Activated gamma-delta T cell treated with anti-CD3 and anti-CD28 coated beads, Interleukin-2, amount 50 U/mL, for 16 hours (primary cell): ENCODE measurements at places on chromosomes 16 and 17.

DNA sequence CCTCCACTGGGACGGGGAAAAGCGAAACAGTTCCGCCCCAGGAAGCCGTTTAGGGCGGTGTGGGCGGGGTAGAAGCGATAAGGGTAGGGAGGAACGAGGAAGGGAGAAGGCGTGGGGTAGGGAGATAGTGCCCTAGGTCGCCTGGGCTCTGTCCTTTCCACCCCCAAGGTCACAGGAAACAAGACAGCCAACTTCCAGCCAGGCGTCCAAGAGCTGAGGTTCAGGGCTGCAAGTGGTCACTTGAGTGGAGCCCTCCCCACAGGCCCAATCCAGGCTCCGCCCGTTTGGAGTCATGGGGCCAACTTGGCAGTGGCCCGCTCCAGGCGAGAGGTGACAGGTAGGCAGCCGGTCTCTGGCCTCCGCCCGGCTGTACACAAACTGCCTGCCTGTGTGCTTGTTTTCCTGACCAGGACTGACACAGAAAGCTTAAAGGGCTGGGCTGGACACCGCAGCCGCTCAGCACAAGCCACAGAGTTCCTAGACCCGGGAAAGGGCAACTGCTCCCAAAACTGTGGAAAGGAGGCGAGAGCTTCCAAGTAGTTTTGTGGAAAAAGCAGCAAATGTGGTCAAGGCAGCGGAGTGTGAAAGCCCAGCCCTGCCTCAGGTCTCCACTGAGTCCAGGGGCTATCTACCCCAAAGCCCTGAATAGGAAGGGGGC, at the start of gene RILP:
Gene RILP (minus strand): TSS at position 23 of the 658 bp plus-strand sequence. CDS start 62 bp downstream, outside the sequence.
- DNase-seq = no peak

GRCh38 chr17:804541-805435, 22.6 kb downstream of the MRM3 start:
- DNase-seq = no peak

DNA sequence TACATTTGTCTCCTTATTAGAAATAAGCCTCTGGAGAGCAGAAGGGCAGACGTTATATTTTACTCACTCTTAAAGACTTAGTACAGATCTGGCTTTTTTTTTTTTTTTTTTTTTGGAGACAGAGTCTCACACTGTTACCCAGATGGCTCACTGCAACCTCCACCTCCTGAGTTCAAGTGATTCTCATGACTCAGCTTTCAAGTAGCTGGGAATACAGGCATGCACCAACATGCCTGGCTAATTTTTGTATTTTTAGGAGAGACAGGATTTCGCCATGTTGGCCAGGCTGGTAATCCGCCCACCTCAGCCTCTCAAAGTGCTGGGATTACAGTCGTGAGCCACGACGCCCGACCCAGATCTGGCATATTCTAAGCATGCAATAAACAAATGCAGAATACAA, 36.4 kb upstream of the TMEM97 start:
- DNase-seq = no peak

DNA sequence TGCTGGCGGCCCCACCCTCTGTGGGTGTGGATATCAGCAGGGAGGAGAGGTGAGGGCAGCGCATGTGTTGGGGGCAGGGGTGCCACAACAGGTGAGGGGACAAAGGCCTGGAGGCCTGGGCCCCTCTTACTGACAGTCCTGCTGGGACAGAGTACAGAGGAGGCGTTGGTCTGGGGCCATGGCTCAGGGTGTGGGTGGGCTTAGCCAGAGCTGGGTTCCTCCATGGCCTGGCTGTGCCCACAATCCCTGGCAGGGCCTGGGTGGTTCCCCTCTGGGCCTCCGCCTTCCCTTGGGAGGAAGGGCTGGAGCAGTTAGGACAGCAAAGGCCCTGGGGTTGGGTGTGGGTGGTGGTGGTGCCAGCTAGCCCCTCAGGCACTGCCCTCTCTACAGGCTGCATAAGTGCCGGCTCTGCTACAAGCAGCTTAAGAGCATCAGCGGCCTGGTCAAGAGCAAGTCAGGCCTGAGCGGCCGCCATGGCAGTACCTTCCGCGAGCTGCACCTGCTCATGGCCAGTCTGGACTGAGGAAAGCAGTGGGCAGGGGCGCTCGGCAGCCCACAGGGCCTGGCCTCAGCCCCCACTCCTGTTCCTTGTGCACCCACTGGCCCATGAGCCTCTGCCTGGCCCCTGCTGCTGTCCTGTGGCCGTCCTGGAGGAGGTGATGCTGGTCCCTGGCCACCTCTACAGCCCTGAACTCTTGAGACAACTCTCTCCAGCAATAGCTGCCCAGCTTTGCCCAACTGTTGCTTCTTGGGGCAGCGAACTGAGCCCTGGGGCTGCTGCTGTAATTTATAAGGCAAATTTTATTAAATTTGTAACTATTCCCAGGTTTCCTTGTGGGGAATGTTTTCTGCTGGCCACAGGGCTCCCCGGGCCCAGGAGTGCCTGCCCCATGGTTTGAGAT, 21.1 kb downstream of the KATNB1 start:
- DNase-seq = no peak

GRCh38 chr17:8057691-8058114, 18.8 kb downstream of the ALOX15B start:
- DNase-seq = peak; percentile 20

GRCh38 chr16:49513040-49513439, 139.4 kb downstream of the C16orf78 start:
- DNase-seq = no peak

DNA sequence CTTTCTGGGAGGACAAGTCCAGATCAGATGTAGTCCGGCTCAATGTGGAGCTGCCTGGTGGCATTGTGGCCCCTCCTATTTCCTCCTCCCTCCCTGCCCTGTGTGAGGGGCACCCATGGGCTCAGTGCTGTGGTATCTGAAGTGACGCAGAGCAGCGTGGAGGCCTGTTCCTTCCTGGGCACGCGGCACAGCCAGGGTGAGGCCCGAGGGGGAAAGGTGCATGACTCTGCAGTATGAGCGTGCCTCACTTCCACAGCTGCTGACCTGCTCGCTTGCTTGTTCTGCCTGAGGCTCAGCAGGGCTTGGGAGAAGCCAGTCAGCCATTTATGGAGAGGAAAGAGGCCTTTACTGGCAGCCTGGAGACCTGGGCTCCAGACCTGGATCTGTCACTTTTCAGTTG, 11.7 kb downstream of the TMEM238L start:
- no peak for DNase-seq

DNA sequence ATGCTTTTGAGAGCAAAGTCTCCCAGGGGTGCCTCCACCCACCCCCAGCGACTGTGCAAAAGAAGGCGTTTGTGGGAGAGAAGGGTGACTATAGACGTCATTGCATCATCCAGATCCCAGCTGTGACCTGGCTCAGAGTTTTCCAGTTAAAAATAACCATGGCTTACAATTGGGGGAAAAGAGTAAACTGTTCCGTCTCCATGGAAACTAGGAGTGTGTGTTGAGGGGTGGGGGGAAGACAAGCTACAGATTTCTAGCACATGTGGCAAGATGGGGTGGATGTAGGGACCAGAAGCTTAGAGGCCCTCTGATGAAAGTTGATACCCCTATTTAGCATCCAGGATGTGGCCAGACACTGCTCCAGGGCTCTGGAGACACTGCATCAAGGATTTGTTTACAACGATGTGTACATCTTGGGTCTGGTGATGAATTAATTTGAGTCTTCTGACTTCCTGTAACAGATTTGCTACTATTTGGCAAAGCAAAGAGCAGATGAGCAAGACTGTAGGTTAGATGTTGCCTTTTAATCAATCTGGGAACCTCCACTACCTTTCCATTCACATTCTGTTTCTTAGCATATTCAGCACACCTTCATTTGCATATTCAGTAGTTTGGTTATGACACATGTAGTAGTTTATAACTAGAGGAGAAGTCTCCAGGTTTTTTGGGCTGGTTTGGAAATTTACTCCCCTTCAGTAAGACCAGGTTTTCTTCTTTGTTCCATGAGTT, 6.2 kb upstream of the DUSP14 start:
- DNase-seq = no peak

DNA sequence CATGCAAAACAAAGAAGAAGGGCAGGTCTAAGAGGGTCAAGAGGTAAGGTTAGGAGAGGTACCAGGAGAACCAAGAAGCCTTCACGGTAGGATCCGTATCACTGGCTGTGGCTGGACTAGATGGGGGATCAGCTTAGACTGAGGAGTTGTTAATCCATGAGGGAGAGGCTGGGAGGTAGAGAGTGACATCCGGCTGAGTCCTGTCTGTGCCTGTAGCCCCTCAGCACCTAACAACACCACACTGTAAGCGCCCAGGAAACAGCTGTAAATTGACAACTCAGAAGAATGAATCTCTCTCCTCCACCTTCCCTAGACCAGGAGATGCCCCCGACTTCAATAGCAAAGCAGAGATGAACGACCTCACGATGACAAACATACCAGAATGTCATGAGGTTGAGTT, 199.4 kb upstream of the RPL38 start:
- no peak for DNase-seq

DNA sequence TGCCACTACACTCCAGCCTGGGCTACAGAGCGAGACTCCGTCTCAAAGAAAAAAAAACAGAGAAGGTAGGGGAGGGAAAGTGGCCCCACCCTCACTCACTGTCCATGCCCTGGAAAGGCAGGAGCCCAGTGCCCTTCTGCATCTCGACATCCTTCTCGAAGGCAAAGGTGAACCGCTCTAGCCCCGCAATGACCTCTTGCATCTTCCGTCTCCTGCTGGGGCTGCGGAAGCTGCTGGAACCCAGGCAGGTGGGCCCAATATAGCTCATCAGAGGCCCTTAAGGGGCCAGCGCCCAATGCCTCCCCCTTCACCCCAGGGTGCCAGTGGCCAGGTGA, at the start of gene CPSF4L:
Gene CPSF4L (minus strand): TSS at position 264 of the 335 bp plus-strand sequence. CDS start 62 bp downstream, at position 202.
- DNase-seq = no peak

DNA sequence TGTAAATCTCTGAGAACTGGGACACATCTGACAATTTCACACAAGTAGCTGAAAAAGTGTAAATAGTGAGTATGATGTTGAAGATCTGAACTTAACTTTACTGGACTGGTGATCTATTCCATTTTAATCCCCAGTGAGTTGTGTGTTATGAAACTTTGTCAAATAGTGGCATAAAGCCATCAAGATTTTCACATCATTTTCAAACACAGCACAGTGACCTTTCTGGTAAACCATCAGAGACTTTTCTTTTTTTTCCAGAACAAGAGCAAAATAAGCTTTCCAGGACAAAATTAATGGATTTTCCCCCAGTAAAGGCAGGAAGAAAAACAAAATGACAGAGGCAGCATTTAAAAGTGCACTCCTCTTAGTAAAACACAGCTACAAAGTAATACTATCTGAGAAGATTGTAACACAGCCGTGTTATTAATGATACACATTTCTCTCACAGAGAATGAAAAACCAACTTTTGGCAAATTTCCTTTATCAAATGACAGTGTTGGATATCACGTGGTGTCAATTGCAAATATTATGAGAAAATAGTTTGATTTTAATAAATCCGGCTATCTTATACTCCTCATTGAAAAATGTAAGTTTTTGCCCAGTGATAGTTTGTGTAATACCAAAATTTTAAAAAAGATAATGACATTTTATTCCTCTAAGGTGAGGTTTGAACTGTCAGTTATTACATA, 16.8 kb upstream of the COL1A1 start:
- DNase-seq = no peak

DNA sequence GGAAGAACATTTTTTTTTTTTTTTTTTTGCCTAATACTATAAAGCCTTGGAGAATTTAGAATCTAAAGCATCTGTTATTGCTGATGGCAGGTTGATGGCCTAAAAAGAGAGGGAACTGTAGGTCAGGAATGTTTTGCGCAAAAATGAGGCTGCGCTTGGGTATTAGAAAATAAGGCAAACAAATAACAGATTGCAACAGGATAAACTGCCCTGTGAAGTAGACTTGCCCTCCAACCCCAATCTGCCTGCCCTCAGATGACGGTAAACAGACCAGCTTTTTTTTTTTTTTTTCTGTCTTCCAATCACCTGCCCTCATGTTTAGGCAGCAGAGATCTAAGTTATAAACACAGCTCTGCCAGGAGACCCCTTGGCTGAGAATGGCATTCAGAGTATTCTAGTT, 3.8 kb upstream of the DHX8 start:
- no peak for DNase-seq

DNA sequence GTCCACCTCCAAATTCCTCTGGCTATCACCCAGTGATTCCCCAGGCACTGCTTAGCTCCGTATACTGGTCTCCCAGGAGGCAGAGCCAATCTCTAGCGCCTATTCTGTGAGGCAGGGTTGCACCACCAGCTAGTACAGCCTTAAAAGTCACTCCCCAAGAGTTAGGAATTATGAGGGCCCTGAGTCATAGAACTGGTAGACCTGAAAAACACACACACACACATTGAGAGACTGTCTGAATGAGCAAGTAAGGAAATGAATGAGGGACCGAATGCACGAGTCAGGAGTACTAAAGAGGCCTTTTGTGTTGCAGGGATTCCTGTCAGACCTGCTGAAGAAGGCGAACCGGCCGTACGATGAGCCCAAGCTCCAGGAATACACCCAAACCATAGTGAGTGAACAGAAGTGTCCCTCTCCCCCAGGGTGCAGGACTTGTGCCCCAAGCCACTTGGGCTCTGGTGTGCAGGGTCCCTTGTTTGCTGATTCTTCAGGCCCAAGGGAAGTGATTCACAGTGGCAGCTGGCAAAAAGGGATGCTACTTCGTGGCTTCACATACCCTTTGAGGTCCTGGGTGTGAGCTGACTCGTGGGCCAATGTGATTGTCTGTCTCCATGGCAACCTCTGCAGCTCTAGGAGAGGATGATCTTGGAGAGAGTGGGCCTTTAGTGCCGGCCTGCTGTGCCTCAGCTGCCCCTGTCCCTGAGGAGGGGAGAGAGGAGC, 24.7 kb downstream of the CALB2 start:
- DNase-seq = no peak

GRCh38 chr16:68097088-68097487, 11.9 kb downstream of the NFATC3 start:
- DNase-seq = no peak

DNA sequence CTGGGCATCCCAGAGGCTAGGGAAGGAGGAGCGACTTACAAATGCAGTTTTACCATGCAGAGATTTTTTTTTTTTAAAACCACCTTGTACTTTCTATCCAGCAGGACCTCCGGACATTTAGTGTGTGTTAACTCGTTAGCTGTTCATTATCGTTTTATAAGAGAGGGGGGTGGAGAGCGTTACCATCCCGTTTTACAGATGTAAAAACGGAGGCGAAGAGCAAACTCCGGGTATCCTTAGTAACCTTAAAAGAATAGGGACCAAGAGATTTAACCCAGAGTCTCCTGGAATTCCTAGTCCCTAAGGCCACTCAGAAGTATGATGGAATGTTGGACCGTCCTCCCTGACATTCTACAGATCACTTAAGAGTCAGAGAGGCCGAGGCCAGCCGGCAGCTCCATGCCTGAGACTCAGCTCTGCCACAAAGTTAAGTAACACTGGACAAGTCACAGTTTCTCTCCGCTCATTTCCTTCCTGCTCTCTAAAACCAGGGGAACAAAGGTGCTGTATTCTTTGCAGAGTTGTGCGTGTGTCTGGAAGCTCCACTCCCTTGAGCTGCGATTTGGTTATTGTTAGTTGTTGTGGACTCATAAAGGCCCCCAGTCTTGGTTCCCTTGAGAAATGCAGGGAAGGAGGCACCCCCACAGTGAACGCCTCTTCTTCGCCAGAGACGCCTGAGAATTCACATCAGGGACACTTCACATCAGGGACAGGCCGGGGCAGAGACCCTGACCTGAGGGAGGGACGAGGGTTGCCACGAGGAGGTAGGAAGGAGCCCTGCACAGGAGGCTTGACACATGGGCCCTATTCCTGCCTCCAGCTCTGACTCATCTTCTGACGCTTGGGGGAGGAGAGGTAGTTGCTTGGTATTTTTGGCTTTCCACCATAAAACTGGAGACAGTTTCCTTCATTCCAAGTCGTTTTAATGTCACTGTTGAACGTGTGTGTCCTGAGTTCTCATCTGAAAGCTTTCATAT, 1.2 kb downstream of the DUSP14 start:
- DNase-seq = no peak

GRCh38 chr16:24270721-24271442, 14.7 kb downstream of the CACNG3 start:
- DNase-seq = no peak
